ENCODE measurements at places on chromosomes 16 and 17. TPM values are rescaled to one million over a fixed set of nuclear protein-coding genes. Genes with fewer than 3 reads are reported as not detected.

The SOX8 gene
- under 0.01 TPM for total RNA-seq

DNA sequence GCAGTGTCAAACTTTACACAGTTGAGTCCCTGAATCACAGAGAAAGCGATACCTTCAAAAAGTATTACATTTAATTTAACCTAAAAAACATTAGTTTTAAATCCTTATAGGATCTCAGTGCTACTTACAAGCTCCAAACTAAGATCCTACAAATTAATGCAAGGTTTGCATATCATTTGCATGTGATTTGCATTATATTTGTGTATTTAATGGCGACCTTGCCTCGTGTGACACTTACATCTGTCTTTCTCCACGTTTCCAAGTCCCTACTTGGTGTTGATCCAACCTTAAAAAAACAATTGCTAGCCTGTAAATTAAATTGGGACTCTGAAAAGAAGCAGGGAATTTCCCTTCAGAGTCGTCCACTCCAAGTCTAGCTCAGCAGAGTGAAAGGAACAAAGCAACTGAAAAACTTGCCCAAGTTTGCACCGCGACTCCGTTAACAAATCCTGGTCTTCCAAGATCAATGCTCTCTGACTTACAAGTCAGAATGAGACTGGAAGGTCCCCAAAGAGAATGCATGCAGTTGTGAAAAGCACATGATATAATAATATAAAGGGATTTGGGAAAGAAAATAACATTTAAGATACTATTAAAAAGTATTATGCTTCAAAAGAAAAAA is 739 bp upstream of the FAM117A start:
- DNase-seq: no peak

The FGF11 gene
- total RNA-seq: 0.54 TPM

The C16orf89 gene
- not detected for total RNA-seq

DNA sequence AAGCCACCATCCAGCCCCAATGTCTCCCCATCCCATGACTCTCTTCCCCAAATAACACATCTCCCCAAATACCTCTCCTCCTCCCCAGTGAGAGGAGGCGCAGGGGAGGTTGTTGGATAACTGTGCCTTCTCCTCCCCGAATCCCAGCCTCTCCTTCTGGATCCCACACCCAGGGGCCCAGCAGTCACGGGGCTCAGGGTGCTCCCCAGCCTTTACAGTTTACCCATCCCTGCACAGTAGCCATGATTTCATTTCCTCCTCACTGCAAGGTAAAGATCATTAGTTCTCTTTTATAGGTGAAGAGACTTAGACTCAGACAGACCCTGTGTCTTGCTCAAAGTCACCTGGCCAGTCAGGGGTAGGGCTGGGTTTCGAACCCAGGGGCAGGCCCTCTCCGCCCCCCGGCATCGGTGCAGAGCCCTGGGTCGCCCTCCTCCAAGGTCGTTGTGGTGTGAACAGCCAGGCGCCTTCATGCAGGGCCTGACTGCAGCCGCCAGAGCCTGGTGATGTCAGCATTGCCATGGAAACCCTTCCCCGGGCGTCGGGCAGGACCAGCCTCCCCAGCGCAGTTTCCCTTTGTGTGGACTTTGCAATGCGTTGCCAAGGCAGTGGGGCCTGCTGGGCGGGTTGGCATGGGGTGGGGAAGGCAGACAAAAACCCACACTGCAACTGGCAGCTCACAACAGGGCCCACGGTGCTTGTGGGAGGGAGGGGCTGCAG is 53.3 kb upstream of the TOB1 start:
- peak; percentile 62 for DNase-seq

The OTOA gene
- under 0.01 TPM for total RNA-seq

DNA sequence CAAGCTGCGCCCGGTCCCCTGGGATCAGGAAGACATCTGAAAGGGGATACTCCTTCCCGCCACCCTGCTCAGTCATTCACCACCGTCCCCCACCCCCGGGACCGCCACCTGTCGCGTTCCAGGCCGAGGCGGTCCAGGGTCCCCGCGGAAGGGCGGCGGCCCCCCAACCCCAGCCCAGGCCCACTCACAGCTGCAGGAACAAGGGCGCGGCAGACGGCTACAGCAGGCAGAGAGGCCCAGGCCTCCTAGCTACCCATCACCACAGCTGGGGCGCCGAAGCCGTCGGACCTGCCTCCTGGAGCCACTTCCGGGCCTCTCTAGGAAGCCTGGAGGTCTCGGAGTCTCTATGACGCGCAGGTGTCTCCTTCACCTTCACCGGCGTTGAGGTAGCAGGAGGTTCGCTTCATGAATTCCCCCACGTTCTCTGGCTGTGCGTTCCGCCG is at the start of gene SDR42E1:
TSS of gene SDR42E1 (minus strand) at position 272 of the 443 bp plus-strand sequence. CDS start 10,612 bp downstream, outside the sequence.
- DNase-seq: peak; percentile 44

The MC1R gene
- total RNA-seq: 15.9 TPM

- DNase-seq: no peak
These were observed 7.2 kb downstream of the NKD1 start for GRCh38 chr16:50555269-50555875.

- DNase-seq: peak; percentile 81
These were observed 6.3 kb downstream of the C17orf50 start for GRCh38 chr17:35766903-35767510.

- DNase-seq: no peak
These were observed 5.4 kb downstream of the ALYREF start for GRCh38 chr17:81885869-81886548.

DNA sequence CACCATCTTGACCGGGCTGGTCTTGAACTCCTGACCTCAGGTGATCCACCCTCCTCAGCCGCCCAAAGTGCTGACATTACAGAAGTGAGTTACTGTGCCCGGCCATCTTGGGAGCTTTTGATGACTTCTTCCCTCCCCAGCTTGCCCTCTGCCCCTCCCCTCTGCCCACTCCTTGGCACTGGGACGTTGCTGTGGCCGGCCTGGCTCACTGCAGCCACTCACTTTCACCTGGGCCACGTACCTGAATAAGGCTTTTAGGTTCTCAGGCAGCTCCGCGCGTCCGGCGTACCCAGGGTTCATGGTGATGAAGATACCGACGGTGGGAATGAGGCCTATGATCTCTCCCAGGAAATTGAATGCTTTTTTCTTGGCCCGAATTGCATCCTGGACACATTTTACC is 81.6 kb downstream of the DNAH17 start:
- DNase-seq: no peak

The SLC5A10 gene
- 0.81 TPM for total RNA-seq

DNA sequence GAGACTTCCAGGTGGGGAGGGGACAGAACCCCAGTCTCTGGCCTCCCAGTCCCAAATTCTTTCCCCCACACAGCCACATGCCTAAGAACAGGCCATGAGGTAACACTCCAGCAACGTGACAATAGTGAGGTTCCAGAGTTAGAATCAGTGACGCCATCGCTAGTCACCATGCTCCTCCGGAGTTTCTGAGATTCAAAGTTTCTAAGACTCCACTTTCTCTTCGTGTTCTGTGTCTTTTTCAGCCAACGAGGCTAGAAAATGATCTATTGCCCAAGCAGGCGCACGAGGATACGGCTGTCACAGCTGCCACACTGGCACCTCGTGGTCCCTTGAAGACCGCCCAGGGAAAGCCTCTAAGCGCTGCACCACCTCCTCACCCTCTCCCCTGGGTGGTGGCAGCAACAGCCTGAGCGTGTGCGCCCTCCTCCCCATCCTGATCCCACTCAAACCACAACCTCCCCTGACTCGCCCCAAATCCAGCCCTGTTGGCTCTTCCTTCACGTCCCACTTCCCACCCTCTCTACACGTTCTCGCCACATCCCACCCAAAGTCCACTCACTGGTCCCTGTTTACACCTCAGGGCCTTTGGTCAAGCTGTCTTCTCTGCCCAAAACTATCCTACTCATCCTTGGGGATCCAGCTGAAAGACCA is 1.0 kb downstream of the MCRIP1 start:
- peak; percentile 42 for DNase-seq

- no peak for DNase-seq
These were observed 18.6 kb downstream of the GGA2 start for GRCh38 chr16:23491490-23492391.

The SOCS3 gene
- 118 TPM for total RNA-seq

DNA sequence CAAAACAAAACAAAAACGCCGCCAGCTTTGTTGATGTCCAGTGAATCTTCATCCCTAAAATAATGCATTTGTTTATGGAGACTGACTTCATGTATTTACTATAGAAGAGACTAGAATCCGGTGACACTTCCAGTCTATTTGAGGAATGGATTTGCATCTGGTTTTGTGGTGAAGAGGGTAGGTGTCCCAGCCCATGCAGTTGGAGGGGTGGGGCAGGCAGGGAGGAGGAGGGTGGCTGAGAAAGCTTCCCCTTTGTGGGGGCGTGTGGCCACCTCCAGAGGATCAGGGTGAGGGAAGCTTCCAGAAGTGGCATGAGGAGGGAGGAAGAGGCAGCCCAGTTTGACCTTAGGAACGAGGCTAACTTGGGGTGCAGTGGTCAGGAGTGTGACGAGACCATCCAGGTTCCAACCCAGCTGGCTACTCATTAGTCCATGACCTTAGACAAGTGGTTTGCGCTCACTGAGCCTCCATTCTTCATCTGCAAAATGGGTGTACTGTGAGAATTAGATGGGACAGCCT is 69.5 kb downstream of the CMIP start:
- DNase-seq: no peak

The SLC22A31 gene
- not detected for total RNA-seq

DNA sequence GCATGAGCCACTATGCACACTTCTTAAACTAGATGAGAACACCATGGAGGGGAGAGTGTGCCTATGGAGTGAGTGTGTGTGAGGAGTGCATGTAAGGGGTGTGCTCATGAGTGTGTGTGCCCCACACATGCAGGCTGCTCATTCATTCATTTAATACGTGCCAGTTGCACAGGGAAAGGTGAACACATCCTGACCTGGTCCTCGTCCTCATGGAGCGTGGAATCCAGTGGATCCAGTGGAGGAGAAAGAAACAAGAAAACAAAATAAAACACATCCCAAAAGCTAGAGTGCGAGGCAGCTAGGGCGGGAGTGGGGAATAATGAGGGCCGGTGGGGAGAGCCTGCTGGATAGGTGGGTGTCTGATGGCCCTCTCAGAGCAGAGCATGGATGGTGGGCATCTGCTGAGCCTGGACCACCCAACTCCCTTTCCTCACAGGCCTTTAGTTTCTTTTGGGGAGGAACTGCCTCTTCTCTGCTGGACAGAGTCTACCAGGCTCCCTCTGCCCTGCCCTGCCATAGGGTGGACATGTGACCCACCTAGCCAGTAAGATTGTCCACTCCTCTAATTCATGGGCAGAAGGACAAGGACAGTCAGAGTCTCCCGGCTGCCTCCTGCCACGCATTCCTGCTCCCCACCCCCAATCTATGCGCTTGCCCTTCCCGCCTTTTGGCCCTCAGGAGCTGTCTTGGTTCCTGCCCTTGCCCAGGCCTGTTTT is 204.3 kb downstream of the RAB11FIP4 start:
- DNase-seq: no peak

- DNase-seq: no peak
These were observed 2.3 kb downstream of the DLG4 start for GRCh38 chr17:7217113-7217987.

GRCh38 chr17:17402558-17402957 is 74.2 kb upstream of the MED9 start:
- no peak for DNase-seq

DNA sequence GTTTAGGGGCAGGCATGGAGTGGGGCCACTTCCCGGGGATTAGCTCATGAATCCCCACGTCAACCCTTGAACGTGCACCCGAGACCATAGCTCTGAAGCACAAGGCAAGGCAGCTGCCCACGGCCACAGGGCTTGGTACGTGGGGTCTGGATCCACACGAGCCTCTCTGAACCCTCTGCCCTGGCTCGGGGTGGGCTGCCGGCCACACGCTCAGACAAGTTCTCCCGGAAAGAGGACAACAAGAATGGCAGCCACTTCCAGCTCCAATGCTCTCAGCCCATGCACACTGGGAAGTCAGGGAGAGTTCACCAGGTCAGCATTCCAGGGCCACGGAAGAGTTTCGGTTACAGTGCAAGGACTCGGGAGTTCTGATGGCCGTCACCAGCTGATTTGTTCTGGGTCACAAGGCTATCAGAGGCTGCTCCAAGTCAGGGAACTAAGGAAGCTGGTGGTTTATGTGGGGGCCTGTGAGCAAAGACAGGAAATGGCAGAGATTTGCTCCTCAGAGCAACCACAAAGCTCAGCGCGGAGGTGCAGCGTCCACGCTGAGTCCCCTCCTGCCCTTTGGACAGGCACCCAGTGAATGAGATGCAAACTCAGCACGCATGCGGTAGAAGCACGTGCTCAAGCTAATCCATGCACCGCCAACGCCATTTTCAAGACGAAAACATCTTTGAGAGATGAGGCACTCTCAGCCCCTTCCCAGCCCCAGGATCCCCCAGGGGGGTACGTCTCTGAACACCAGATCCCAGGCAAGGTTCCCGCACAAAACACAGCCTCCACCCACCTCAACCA is 356.4 kb downstream of the FOXL1 start:
- no peak for DNase-seq

GRCh38 chr17:19305256-19305655 is 57.3 kb downstream of the B9D1 start:
- DNase-seq: no peak

- DNase-seq: no peak
These were observed 54.8 kb downstream of the CRISPLD2 start for GRCh38 chr16:84874553-84874952.

The GNGT2 gene
- total RNA-seq: 0.27 TPM

DNA sequence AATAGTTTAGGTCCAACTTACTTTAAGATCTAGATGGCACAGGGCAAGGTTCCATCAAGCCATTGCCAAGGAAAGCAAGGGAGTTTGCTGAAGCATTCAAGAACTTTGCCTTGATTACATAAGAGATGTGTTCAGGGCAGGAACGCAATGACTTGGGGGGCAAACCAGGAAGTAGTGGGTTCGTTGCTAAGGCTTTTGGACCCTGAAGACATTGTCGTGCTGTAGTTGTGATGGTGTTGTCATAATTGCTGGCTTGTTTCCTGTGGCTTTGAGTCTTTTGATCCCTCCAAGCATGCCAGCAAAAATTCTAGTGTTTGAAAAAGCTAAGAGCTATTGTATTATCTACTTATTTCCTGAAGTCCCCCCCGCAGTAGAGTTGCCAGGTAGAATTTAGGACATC is 70.7 kb upstream of the HNF1B start:
- DNase-seq: no peak

- no peak for DNase-seq
These were observed 11.5 kb upstream of the NLRP1 start for GRCh38 chr17:5595831-5596230.

DNA sequence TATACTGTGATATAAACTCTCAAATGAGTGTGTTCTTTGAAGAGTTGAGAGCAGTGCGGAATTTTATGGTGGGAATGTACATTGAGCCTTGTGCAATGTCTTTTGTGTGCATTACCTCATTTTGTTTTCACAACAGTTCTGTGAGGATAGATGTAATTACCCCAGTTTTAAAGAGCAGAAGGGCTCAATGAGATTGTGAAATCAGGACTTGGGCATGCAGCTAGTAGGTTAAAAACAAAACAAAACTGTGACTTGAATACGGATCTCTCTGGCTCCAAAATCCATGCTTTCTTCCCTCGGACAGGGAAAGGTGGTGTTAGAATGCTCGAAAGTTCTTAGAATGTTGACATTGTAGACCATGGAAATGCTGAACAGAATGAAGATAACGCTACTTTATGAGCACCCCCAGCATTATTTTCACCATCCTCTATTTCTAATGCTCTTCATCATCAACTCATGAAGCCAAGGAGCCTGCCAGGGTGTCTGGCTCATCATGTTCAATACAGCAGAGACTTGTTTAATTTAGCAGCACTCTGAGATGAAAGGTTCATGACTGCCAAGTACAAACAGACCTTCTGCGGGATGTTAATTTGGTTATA is 17.1 kb downstream of the MRTFB start:
- DNase-seq: no peak

The ZNF597 gene
- total RNA-seq: 1.6 TPM

The POLG2 gene
- total RNA-seq: 16.7 TPM
